Sciatic nerve (tissue), 2 donors: ENCODE measurements at places on chromosomes 1 and 21. TPM values are rescaled to one million over a fixed set of nuclear protein-coding genes. Genes with fewer than 3 reads are reported as not detected.

DNA sequence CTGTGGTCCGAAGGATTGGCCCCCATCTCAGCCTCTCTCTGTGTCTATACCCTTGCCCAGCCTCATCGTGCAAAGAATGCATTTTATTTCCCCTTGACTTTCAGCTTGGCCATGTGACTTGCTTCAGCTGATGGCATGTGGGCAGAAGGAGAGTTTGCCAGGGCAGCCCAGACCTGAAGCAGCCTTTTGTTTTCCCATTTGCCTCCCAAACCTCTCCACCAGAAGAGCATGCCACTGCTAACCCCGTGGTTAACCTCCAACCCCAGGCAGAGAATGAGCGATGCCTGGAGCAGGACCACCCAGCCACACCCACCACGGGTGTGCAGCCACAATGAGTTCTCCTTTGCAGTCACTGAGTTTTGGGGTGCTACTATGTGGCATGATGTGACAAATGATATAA is 136.4 kb downstream of the SETD4 start:
- DNase-seq = no peak

DNA sequence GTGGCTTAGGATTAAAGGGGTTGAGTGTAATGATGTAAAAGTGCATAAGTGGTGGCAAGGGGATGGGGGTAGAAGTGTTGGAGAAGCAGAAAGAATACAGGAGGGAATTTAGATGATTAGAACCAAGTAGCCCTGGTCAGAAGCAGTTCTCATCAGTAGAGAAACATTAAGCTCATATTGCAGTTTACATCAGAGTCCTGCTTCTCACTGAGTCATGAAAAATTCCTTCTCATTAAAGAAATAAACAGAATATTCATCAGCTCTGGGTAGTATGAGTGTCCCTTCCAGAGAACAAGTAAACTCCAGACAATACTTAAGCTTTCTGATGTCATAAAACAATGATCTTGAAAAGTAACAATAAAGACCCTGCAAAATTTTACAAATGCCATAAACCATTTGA is 36.5 kb downstream of the LRRIQ3 start:
- DNase-seq = no peak

DNA sequence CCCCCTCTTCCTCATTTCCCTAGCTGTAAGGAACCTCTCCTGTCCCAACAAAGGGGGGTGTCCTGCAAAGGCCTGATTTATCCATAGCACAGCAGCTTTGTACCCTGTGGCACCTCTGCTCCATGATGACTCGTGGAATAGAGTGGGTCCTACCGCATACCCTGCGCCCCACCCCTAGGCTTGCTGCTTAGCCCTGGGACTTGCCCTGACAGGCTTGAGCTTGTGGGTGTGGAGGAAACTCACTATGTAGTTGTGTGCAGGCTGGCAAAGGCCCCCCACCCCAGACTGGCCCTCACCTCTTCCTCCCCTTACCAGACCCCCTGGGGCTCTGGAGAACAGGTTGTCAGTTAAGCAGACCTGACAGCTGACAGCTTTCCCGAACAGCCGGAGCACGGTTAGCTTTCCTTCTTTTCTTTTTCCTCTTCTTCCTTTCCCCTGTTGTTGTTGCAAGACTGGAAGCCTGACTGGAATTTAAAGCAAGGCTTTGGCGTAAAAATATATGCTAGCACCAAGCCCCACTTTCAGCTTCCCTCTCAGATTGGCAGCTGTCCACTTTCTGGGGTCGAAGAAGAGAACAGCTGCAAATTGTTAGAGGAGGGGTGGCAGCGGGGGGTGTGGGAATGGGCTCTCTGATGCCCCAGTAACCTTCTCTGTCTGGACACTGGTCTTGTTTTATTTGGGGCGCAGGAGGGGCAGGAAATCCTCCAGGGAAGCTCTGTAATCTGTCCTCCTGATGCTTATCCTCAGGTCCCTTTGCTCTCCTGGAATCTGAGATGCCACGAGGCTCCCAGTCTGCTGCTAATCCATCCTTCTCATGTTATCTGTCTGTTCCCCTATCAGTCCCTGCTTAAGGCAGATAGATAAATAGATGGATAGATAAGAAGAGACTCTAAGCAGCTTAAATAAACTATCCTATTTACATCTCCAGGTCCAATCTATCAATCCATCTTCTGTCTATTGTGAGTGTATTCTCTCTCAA is 134.6 kb downstream of the BRINP2 start:
- no peak for DNase-seq

DNA sequence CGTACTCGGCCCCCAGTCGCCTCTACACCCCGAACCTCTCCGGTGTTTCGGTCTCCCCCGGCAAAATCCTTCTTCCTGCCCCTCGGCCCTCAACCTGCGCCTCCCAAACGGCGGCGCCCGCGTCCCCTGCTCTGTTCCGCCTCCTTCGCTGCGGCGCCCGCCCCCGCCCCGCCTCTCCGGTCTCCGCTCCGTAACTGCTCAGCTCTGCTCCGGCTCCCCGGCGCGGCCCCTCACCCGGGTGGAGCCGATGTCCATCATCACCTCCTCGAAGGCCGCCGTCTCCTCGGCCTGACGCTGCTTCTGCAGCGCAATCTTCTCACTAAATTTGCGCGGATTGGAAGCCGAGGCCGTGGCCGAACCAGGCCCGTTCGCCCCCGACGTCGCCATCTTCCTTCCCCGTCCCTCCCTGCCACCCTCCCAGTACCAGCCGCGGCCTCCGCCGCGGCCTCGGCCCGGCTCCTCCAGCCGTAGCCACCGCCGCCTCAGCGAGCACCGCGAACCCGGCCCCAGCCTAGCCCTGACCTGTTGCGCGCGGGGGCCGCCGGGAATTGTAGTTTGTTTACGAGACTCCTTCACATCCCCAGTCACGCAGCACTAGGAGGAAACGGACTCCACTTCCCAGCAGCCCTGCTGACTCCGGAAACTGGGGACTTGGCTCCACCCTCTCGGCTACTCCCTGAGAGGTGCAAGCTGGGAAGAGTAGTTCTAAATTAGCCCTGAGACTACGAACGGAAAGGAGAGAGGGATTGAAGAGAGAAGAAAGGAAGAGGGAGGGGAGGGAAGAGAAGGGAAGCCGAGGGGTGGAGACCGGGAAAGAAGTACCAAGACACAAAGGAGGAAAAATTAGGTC is at the start of gene CRTC2:
Gene CRTC2 (minus strand): TSS at position 502 of the 850 bp plus-strand sequence. CDS start 115 bp downstream, at position 387.
- peak; percentile 99 for DNase-seq

- no peak for DNase-seq
Observed at GRCh38 chr1:31507676-31508530, 68.4 kb upstream of the TINAGL1 start.

GRCh38 chr1:10778640-10779039 is 17.8 kb downstream of the CASZ1 start:
- no peak for DNase-seq

GRCh38 chr21:42855171-42855936 is 24.0 kb downstream of the WDR4 start:
- DNase-seq = no peak

DNA sequence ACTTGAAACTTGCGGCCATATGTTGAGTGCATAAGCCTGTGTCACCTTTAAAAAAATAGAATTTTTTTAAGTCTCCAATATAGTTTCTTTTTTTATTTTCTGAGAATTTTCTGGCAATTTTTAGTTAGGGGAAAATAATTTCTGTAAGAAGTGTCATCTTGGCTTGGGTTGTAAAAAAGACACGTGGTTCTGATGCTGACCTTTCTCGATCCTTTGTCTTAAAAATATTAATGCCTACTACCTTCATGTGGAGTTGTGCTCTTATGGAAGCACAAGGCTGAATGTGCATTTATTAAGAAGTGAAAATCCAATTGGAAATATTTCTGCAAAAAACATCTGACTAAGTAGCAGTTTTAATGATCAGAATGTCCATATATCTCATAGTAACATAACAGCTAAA is 3.5 kb downstream of the ELAVL4 start:
- DNase-seq = no peak

DNA sequence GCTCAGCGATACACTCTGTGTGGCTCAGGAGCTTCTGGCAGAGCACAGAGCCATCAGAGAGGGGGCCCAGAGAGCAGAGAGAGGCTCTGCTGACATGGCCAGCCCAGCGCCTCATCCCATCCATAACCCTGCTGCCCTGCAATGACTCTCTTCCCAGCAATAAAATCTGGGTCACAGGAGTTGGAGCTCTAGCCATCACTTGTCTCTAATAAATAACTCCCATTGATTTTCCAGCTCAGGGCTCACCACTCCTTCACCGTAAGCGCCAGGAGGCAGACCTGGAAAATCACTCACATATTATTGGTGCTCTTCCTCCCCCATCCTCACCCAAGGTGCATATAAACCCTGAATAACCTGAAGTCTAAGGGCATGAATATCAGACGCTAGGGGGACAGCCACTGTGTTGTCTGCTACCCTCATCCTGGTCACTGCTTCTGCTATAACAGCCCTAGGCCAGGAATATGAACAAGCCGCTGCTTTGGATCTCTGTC is at the start of gene APCS:
Gene APCS (plus strand): TSS at position 366 of the 491 bp plus-strand sequence. CDS start 96 bp downstream, at position 462.
- no peak for DNase-seq

DNA sequence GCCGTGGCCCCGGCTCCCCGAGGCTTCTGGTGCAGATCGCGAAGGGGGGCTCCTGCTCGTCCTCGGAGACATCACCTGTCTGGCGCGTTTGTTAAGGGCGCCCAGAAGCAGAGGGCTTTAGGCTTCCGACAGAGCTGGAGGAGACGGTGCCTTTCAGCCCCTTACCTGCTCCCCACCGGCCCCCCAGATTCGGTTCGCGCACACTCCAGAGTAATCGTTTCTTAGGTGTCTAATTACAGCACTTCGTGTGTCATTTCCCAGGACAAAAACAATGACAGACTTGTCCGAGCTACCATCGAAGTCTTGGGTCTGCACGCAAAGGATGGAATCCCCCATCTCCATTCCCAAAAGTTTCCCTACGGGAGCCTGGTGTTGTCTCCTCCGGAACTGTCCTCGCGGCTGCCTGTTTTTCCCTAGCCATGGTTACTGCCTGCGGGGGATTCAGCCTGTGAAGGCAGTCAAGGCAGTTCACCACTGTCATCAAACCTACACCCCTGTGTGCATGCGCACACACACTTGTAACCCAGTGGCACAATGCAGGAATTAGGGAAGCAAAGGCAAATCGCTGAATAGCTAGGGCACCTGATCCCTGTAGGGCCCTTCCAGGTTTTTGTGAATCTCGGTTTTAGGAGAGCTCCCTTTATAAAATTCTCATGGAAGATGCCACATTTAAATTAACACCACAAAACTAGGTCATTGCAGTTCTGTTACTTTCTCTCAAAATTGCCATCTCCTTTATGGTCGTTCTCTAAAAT is 738 bp upstream of the CDC42BPA start:
- DNase-seq = peak; percentile 64

DNA sequence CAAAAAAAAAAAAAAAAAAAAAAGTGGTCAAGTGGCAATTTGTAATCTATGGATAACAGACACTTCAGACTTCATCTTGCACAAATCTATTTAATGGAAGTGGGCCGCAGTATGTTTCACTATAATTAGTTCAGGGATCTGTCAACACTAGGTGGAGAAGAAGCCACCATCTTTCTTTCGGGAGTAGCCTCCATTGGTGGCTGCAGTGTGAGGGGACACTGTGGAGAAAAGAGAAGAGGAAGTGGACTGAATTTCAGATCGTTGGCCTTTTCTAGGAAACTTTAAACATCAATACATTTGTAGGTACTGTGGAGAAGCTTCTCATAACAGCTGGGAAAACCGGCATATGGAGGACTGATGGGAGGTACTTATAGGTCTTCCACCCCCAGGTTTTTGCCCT is 8.0 kb upstream of the ELAPOR1 start:
- DNase-seq = no peak

- no peak for DNase-seq
Observed at GRCh38 chr1:40848530-40849189, 13.5 kb downstream of the CITED4 start.

DNA sequence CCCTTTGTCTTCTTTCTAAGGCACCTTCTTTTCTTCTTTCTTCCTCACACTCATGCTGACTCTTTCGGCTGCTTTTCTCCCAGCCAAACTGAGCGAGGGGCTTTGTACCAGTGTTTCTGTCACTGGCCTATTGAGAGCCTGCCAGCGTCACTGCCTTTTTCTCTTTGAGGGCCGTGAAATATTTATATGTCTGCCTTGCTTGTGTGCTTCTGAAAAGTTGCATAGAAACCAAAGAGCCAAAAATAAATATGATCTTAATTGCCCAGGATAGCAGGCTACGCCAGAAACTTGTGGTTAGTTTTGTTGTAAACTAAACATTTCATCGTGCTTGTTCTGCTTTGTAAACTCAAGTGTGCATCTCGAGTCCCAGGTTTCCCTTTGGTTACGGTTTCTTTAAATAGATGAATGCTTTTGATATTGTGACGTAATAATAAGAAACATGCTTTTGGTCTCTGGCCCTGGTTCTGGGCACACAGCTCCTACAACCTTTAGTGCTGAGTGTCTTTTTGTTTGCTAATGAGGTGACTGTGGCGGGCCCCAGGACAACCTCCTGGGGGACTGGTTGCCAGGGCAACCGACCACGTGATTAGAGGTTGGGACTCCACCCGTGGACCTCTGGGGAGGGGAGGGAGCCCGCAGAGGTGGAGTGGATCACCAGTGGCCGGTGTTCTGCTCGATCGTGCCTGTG is 10.8 kb downstream of the SLC37A1 start:
- peak; percentile 76 for DNase-seq

The RNU1-2 gene
- 13,769 TPM for total RNA-seq

The ANKRD34A gene
- 1.2 TPM for total RNA-seq

The S100A7 gene
- total RNA-seq = 0.85 TPM

The ZMPSTE24 gene
- total RNA-seq = 30.7 TPM
